HCT116 (cell line): ENCODE measurements at places on chromosomes 12 and 14. TPM values are rescaled to one million over a fixed set of nuclear protein-coding genes. Genes with fewer than 3 reads are reported as not detected.

DNA sequence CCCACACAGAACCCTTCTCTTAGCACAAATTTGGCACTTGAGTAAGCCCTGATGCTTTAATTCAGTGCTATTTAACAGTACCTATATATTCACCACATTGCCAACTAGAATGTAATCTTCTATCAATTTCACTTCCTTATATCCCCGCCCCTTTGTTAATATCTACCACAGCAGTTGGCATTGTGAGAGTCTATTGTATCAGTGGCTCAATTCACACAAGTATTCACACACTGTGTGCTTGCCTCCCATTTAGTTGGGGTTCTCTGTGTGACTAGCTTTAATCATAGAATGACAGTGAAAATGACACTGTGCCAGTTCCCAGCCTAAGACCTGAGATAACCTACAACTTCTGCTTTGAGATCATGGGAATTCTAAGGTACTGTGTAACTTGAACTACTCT, 103.1 kb downstream of the SEC23A start:
- no peak overlapping the region for H3K4me3 ChIP-seq
- H3K36me3 ChIP-seq: no peaks in the 10 kb centered on the region
- DNase-seq: no peak

RAPGEF3 gene
- total RNA-seq: 1.8 TPM

DNA sequence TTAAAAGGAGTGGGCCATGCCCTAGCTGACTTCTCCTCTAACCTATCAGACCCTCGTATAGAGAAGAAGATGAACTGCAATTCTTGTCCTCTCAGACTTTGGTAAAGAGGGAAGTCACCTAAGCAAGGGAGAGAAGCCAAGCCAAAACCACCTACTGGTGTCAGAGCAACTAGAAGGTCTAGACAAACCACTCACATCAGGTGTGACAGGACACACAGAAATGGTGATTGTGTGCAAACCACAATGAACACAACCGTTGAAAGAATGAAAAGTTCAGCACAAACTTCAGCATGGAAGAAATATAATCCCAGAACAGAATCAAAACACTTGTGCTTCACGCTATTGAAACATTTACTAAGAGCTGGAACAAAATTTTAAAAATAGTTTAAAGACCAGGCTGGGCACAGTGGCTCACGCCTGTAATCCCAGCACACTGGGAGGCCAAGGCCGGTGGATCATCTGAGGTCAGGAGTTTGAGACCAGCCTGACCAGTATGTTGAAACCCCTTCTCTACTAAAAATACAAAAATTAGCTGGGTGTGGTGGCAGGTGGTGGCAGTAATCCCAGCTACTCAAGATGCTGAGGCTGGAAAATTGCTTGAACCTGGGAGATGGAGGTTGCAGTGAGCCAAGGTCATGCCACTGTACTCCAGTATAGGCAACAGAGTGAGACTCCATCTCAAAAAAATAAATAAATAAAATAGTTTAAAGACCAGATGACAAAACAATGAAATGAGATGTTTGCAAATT, 56.2 kb upstream of the NTF3 start:
- no peaks in the 10 kb centered on the region for H3K36me3 ChIP-seq
- H3K27ac ChIP-seq: no peak overlapping the region
- H3K4me1 ChIP-seq: peaks cover 9% of the 10 kb centered on the region
- no peaks in the 10 kb centered on the region for H3K27me3 ChIP-seq
- no peak for DNase-seq
- no peak overlapping the region for H3K4me3 ChIP-seq

UTP20 gene
- total RNA-seq: 19.3 TPM

CEP290 gene
- 13.6 TPM for total RNA-seq
